ENCODE measurements at places on chromosomes 1 and 21. TPM values are rescaled to one million over a fixed set of nuclear protein-coding genes. Genes with fewer than 3 reads are reported as not detected.

- no peak for DNase-seq
Observed at GRCh38 chr1:241270016-241270415, 87.0 kb downstream of the RGS7 start.

GRCh38 chr1:18877282-18877681, 17.8 kb upstream of the TAS1R2 start:
- DNase-seq = no peak

FCGR2B gene
- 11.6 TPM for total RNA-seq

- DNase-seq = no peak
Observed at GRCh38 chr1:232590744-232591082, 39.2 kb downstream of the SIPA1L2 start.

CACNA1S gene
- not detected for total RNA-seq

ESPN gene
- total RNA-seq = 6.2 TPM

DPT gene
- 15.9 TPM for total RNA-seq

DNA sequence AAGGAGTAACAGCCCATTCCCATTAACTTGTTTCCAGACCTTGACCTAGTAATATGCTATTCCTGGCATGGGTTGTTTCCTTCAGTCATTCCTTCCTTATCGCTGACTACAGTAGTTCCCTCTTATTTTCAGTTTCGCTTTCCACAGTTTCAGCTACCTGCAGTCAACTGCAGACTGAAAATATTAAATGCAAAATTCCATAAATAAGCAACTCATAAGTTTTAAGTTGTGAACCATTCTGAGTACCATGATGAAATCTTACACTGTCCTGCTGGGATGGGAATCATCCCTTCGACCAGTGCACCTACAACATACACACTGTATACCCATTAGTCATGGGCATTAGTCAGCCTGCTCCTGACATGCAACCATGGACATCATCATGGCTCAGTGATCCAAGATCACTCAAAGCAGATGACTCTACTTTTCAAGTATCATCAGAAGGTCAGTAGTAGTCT, 66.7 kb downstream of the CCDC30 start:
- DNase-seq = no peak

CEP85 gene
- 13.1 TPM for total RNA-seq

DNA sequence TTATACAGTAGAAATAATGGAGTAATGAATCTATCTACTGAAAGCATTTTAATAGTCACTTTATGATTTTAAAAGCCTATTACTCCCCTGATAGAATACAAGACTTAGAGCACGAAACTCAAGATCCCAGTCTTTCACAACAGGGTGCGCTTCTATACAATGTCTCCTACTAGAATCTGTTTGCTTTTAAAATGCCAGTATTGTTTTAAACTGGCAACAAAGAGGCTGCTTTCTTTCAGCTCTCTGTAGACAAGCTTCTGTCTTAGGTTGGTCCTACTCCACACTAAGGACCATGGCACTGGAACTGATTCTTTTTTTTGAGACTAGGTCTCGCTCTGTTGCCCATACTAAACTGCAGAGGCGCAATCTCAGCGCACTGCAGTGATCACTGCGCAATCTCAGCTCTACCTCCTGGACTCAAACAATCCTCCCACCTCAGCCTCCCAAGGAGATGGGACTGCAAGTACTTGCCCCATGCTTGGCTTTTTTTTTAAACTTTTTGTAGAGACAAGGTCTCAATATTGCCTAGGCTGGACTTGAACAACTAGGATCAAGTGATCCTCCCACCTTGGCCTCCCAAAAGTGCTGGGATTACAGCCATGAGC, 4.8 kb downstream of the DCAF8 start:
- no peak for DNase-seq

GRCh38 chr1:46413596-46413985, 19.5 kb downstream of the FAAH start:
- no peak for DNase-seq

SPRR3 gene
- 79.0 TPM for total RNA-seq

CELA2B gene
- not detected for total RNA-seq

BGLAP gene
- total RNA-seq = 2.2 TPM

Data from ureter (tissue), 1 donor.